ENCODE measurements at places on chromosomes 1 and 21.

DNA sequence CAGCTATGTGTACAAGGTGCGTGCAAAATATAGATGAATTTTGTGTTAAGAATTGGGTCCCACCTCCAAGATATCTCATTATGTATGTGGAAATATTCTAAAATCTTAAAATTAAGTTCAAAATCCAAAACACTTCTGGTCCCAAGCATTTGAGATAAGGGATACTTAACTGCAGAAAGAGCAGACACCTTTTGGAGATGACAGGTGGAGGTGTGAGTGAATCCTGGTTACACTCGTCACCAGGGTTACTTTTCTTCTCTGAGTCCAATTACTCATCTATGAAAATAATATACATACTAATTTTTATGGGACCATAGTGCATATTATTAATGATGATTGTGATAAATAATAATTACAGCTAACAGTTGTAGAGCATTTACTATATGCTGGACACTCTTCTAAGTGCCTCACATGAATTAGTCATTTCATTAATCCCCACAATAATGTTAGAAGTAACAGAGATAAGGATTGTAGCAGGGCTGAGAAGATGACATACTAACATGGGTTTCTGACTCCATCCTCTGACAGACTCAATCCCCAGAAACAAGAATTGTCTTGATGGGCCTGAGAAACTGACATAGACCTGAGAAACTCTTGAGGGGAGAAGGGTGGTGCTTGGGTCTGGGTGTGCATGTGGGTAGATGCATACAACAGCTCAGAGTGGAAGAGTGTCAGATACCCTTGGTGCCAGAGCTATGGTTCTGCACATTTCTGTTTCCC, 8.3 kb upstream of the FASLG start:
- no peak for DNase-seq

DNA sequence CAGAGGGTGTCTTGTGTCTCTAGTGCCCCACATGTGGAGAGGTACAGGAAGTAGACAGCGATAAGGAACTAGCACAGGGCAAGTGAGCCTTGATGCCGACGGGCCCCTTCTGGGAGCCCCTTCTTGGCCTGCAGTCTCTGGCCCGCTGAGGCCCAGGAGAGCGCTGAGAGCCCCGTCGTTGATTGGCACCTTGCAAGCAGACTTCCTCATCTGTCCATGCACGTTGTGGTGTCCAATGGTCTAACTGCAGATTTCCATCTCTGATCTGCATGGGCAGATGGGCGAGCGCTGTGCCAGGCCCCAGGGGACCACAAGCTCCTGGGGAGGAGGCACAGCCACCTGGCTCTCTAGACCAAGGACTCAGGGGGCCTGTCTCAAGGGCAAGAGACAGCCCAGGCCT, 32.4 kb downstream of the PLEKHA6 start:
- DNase-seq, result no peak

DNA sequence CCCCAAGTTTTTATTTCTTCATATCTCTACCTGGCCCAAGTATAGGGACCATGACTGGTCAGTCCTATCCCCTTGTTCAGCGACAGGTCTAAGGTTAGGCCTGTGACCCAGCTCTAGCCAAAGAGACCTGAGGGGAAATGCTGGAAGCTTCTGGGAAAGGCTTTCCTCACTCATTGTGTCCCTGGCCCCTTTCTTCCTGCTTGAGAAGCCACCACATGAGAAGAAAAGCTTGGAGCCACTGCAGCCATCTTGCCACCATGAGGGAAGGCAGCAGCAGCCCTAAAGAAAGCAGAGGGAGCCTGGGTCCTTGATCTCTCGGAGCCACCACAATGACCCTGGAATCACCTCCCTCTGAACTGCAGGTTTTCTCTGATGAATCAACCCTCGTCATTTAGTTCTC, 43.4 kb downstream of the ATF3 start:
- no peak for DNase-seq

DNA sequence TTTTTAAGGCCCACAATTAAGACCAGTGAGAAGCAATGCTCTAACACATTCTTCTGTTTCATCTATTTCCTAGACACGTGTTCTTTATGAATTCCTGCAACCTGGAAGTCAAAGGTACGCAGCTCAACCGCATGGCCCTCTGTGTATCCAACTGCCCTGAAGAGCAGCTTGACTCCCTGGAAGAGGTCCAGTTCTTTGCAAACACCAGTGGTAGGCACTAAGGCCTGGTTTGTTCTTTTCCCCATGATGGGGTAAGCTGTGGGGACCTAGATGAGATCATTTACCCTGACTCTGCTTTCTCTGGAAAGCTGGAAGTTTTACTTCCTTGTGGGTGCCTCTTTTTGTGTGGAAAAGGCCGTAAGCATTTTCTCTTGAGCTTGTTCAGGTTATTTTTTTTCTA, 7.3 kb downstream of the SLC44A3 start:
- no peak for DNase-seq

- DNase-seq, result no peak
Observed at GRCh38 chr1:168760781-168761180, 31.8 kb upstream of the DPT start.

DNA sequence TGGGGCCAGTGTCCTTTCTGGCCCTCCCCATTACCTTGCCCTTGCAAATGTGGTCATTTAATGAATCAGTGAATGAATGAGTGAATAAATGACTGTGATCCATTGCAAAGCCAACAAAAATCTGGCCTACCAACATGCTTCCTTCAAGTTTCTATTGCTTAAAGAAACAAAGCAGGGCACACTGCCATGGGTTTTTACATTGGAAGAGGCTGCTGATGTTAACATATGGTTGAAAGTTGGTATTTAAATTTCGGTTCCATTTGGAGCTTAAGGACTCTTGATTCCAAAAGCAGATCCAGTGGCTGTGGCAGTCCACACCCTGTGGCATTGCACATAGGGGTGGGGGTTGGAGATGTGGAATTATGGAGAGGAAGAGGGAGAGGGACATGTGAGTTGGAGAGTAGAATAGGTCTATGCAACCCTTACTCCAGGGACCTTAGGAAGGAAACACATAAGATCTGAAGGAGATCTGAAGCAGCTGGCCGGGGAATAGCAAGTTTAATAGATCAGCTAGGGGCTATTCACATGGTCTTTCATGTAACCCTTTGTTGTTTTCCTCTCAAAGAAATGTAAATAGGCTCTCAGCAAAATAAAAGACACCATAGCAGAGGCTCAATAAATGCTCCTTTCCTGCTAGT, 7.2 kb downstream of the ABCA4 start:
- no peak for DNase-seq

DNA sequence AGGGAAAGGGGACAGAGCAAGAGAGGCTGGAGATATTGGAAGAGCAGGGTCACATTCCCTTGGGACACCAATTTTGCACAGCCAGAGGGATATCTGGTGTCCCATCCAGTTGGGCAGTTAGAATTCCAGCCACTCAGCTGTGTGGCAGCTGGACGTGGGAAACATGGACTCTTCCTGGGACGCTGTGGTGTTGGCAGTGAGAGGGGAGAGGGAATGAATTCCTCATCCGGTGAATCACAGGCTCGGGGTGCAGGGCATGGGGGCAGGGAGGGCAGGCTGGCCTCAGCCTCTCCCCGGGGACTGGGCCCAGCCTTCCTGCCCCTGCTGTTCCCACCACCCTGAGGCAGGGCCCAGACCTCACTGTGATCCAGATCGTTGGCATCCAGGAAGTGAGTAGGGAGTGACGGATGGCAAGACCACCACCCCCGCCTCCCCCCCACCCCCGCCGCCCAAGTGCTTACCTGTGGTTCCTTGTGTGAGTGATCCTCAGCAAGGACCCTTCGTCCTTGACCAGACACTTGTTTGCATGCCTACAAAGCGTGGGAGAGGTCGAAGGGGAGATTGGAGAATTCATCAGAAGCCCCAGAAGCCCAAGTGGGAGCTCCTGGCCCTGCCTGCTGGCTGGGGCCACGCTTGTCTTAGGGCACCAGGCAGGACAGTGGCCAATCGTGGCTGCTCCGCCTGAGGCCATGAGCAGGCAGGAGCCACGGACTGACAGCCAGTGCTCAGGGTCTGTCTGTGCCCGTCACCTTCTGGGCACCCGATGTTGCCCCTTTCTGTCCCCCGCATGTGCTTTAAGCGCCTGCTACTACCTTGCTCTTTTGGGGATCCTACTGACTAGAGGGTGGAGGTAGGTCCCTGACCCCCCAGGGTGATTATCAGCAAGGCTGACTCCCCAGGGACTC, 8.7 kb downstream of the WNT3A start:
- no peak for DNase-seq

GRCh38 chr1:212463565-212464285, 31.0 kb downstream of the NENF start:
- DNase-seq, result no peak

DNA sequence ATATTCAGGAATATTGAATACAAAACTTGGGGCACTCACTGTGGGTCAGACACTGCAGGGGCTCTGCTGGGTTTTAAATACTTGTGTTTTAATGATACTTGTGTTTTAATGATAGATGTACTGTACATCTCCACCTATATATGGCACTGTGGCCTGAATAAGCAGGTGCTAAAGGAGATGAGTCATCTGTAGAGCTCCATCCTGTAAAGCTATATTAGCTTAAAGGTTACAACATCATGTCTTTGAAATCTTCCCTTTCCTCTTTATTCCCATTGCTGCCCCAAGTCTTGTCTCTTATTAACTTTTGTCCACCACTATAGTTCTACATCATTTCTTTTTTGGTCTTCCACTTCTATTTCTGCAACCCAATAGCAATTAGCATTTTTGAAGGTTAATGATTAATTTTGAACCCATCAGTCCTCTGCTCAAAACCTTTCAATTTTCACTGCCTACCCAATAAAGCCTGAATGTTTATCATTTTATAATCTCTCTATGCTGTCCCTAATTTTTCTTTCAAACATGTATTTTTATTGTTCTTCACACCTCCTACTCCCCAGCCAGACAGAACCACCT, 113.3 kb upstream of the PTGFR start:
- no peak for DNase-seq

DNA sequence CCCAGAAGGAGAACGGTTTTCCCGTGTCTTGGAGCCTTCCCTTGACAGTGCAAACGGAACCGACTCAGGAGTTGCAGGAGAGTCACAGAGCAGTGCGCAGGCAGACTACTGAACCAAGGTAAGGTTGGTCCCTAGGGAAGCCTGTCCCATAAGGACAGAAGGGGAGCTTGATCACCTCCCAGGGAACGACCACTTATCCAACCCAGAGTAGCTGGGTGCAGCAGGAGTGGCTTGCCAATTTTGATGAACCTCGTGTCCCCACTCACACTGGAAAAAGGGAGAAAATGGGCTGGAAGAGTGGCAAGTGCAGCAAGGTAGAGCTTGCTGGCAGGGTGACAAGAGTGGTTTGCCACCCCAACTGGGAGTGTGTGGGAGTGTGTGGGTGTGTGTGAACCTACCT, 95.1 kb downstream of the LIPI start:
- DNase-seq, result no peak

- DNase-seq, result no peak
Observed at GRCh38 chr1:87146538-87146937, 182.1 kb upstream of the LMO4 start.

GRCh38 chr1:18293291-18293690, 185.7 kb downstream of the IGSF21 start:
- no peak for DNase-seq

- no peak for DNase-seq
Observed at GRCh38 chr1:234551032-234551378, 59.0 kb downstream of the IRF2BP2 start.

GRCh38 chr1:8370905-8371315, 53.0 kb downstream of the SLC45A1 start:
- no peak for DNase-seq

- DNase-seq, result peak; percentile 63
Observed at GRCh38 chr1:22709891-22710700, 543 bp upstream of the EPHB2 start.

DNA sequence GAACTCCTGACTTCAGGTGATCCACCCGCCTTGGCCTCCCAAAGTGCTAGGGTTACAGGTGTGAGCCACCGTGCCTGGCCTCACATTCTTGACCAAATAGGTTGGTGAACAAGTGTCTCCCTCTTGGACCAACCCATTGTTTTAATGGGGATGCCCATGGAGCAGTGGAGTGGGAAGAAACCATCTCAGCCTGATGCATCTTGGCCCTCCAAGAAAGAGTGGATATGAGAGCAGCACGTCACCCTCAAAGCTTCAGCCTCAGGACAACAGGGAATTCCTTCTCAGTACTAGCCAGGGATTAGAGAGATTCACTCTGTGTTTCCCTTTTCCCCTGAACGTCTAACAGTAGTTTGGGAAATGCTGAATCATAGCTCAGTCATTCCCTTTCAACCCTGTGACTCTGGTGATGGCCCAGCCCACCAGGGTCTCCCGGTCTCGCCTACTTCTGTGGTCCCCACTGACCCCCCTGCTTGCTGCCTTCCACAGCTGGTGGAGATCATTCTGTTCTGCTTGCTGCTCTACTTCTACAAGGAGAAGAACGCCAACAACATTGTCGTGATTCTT, 37.4 kb downstream of the NIPAL3 start:
- no peak for DNase-seq

Data from inflammatory macrophage (primary cell).